Kasumi-1 (cell line): ENCODE measurements at places on chromosomes 5 and 9.

GRCh38 chr5:96758621-96759020 is 49.1 kb downstream of the ERAP1 start:
- no peak for DNase-seq

GRCh38 chr5:123705741-123706140 is 193.8 kb downstream of the CSNK1G3 start:
- no peak for DNase-seq

DNA sequence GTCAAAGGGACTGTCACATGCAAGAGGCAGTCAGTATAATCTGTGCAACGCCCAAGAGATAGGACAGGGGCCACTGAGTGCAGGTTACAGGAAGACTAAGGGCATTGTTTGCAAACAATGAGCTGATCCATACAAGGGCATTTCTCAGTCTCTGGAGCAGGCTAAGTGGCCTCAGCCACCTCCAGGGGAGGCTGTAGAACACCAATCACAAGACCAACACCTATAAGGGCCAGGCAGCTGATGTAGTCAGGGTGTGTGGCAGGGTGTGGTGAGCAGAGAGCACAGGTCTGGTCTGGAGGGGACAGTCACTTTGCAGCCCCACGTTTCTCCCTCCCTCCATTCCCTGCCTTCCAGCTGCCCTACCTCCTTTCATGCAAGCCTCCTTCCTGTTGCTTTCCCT is 83.2 kb upstream of the ADRA1B start:
- DNase-seq: no peak

DNA sequence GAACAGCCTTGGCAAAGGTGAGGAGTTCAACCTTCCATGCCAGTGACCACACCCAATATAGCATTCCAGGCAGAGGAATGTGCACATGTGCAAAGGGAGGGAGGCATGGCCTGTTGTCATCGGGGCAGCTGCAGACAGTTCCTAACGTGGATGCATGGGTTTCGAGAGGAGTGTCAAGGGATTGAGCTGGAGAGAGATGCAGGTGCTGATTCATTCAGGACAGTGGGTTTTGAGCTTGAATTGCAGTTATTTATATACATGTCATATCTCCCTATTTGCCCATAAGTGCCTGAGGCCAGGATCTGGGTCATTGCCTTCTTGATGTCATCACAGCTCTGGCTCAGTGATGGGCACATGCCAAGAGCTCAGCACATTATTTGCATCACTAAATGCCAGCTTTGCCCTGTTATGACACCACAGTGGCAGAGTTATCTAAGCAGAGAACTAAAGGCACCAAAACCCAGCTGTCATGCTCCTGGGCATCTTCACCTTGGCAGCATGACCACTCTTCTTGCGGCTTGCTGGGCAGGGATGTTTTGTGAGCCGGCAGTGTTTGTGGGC is 278.0 kb downstream of the NTRK2 start:
- no peak for DNase-seq

DNA sequence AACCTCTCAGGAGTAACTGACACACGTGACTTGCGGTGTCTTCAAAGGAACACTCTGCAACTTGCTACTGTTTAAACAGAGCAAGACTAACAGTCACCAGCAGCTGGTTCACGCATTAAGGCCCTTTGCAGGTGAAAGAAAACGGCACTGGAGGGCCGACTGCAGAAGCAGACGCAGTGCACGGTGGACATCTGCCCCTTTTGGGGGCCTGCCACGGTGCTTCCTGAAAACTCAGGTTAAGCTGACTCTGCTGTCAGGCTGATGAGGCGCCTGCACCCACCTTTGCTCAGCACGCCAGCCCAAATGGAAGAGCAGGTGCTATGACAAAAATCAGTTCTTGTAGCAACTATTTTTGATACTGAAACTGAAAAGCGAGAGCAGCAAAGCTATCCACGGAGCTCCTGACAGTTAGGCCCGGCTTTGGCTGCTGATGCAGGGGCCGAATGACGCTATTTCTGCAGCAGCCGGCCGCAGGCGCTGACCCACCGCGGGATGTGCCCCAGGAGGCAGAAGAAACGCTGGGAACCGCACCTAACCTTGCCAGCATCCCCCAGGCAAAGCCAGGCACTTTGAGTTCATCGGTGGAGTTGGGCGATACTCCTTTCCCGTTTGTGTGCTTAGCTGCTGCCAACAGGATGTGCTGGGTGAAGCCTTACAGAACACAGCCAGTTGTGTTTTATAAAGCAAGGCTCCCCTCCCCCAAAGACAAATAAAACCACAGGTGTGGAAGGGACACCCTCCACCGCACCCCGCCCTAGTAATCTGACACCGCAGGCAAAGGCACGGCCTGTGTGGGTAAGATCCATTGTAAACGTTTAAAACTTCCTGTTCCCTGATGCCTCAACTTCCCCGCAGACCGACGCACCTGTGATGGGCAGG is 21.1 kb upstream of the TERT start:
- no peak for DNase-seq

DNA sequence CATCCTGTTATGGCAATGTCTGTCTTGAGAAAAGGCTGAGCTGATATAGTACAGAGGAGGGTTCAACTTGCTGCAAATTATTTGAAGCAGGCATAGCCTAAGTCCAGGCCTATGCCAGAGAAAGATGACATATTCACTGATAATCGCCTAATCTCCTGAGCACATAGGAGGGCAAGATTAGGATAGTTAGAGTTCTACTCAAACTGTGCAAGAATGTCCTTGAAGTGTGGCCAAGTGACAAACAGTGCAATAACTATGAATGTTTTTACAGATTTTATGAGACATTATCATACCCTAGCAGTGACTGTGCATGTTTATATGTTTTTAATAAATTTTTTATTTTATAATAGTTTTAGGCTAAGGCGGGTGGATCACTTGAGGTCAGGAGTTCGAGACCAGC is 96.2 kb downstream of the TSSK1B start:
- no peak for DNase-seq

- DNase-seq: no peak
Observed at GRCh38 chr5:143582176-143582575, 178.7 kb upstream of the NR3C1 start.

DNA sequence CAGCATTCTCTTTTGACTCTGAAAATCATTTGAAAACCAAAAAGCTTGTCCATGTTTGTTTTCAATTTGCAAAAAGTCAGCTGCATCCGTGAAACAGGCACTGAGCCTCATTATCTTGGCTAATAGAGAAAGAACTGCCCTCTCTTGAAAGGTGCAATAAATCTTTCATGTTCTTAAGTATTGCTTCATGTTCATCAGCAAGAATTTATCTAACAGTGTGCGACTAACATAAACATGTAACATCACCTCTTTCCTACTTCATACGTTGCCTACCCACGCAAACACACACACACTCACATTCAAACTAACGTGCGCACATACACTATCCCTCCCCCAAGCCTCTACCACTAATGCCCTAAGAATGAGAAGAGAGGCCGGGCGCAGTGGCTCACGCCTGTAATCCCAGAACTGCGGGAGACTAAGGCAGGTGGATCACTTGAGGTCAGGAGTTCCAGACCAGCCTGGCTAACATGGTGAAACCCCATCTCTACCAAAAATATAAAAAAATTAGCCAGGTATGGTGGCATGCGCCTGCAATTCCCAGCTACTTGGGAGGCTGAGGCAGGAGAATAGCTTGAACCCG is 629.7 kb upstream of the ZNF608 start:
- no peak for DNase-seq

- DNase-seq: no peak
Observed at GRCh38 chr9:109381011-109381729, 60.3 kb upstream of the EPB41L4B start.

DNA sequence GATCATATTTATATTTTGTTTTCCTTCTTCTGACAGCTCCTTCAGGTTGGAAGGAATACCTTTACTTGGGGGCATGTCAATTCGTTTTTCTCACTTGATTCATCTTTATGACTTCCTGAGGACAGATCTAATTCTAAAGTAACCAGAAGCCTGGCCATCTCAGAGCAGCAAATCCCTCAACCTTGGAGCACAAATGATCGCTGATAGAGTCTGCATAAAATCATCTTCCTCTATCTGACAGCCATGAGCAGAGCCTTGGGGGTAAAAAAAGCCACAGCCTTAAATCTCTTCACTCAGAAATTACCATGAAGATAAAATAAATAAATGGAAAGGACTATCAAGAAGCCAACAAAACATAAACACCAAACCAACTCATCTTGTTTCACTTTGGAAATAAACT is 325.8 kb downstream of the PRR16 start:
- no peak for DNase-seq

- DNase-seq: peak; percentile 11
Observed at GRCh38 chr9:100474082-100474923, 1.4 kb downstream of the TMEFF1 start.

DNA sequence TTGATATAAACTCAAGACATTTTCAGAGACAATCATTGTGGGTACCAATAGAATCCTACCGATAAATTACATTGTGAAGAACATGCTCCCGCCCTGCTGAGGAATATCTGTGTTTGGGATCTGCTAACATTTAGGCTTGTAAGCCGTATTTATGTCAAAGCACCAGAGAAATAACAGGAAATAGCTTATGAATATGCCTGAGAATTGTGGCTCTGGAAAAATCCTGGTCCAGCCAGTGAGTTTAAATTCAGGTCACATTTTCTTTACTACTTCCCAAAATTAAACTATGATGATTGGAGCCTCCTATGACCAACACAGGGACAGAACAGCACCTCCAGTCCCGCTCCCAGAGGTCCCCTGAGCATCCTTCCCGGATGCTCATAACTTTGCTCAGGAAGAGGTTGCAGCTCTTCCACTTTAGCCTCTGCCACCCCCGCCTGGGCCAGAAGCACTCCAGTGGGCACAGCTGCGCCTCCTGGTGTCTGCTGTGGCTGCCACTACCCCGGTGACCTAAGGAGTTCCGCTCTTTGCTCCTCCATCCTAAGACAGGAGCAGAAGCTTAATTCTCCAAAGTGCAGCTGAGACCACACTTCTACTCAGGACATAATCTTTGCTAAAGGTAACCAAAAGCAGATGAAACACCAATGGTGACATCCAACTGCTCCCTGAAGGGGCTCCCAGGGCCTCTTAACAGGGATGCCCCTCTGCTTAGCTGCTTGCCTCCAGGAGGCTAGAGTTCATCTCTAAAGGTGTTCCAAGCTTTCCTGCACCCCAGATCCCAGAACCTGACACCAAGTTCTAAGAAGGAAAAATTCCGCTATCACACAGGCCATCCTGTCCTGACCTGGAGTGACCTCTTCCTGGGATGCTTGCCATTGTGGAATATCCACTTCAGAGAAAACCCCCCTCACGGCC is 58.8 kb downstream of the SLC1A1 start:
- DNase-seq: no peak

DNA sequence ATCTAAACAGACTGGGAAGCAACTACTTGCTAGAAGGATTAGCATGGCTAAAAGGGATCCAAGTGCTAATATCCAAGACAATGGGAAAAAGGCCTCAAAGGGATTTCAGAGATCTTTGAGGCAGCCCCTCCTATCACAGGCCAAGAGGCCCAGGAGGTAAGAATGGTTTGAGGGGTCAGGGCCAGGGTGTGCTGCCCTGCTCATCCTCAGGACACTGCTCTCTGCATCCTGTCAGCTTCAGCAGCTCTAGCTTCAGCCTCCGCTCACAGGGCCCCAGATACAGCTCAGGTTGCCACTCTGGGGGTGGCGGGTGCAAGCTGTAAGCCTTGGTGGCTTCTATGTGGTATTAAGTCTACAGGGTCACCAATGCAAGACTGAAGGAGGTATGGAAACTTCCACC is 278.7 kb downstream of the PARP8 start:
- DNase-seq: no peak

DNA sequence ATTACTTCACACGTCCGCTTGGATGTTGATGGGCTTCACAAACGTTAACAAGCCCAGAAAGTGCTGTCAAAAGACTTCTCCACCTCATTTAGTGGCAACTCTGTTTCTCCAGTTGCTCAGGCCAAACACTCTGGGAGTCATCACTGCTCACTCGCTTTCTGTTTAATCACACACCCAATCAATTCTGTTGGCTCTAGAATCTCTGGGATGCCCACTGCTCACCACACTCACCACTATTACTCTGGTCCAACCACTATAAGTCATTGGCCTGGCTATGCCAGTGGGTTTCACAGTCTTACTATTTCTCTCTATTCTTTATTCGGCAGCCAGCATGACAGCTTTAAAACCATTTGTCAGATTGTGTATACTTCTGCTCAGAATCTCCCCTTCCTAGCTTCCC is 163.5 kb downstream of the KDM4C start:
- no peak for DNase-seq

- DNase-seq: no peak
Observed at GRCh38 chr9:967903-968641, 8.4 kb upstream of the DMRT3 start.

- DNase-seq: no peak
Observed at GRCh38 chr9:134491196-134491835, 150.3 kb upstream of the COL5A1 start.

DNA sequence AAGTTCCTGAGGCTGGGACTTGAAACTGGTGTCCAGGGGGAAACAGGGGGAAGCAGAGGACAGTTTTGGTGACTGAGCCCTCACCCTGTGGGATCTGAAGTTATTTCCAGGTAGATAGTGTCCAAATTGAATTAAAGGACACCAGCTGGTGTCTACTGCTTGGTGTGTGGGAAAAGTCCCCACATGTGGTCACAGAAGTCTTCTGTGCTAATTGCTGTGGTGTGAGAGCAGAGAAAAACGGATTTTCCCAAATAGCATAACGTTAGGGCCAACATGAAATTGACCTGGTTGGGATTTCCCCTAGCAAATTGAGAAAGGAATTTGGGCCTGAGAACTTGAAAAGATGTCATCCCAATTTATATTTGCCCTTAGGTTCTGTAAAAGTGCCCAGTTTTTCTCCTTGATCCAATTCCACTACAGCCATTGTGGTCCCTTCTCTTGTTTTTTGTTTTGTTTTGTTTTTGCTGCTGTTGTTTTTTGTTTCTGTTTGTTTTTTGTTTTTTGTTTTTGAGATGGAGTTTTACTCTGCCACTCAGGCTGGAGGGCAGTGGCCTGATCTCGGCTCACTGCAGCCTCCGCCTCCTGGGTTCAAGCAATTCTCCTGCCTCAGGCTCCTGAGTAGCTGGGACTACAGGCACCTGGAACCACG is 5.6 kb upstream of the STARD4 start:
- no peak for DNase-seq

DNA sequence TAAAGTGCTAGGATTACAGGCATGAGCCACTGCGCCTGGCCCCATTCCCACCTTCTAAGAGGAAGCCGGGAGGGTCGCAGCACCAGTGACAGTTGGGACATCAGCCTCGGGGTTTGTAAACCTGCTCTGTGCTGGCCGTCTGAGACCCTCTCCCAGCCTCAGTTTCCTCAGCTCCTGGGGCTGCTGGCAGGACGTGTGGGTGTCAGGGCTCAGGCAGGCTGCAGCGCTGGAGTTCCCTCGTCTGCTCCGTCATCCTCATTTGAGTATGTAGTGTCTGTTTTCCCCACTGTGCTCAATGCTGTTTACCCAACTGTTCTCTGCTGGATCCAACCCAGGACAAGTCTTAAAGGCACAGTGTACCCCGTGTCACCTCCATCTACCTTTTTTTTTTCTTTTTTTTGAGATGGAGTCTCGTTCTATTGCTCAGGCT is 2.0 kb upstream of the NINJ1 start:
- no peak for DNase-seq

- no peak for DNase-seq
Observed at GRCh38 chr9:125121146-125121545, 22.2 kb downstream of the SCAI start.

GRCh38 chr5:143613329-143613728 is 198.6 kb upstream of the HMHB1 start:
- DNase-seq: no peak
